ENCODE measurements at places on chromosomes 16 and 17.

DNA sequence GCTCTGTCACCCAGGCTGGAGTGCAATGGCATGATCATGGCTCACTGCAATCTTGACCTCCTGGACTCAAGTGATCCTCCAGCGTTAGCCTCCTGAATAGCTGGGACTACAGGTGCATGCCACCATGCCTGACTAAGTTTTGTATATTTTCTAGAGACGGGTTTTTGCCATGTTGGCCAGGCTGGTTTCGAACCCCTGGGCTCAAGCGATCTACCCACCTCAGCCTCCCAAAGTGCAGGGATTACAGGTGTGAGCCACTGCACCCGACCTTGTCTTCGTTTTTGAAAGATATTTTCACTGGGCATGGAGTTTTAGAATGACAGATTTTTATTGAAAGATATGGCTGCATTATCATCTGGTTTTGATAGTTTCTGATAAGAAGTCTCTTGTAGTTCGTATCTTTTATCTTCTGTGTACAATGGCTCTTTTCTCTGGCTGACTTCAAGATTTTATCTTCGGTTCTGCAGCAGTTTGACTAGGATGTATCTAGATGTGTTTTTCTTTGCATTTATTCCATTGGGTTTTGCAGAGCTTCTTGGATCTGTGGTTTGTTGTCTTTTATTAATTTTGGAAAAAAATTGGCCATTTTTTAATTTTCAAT is 14.6 kb downstream of the ADGRG5 start:
- no peak for DNase-seq

DNA sequence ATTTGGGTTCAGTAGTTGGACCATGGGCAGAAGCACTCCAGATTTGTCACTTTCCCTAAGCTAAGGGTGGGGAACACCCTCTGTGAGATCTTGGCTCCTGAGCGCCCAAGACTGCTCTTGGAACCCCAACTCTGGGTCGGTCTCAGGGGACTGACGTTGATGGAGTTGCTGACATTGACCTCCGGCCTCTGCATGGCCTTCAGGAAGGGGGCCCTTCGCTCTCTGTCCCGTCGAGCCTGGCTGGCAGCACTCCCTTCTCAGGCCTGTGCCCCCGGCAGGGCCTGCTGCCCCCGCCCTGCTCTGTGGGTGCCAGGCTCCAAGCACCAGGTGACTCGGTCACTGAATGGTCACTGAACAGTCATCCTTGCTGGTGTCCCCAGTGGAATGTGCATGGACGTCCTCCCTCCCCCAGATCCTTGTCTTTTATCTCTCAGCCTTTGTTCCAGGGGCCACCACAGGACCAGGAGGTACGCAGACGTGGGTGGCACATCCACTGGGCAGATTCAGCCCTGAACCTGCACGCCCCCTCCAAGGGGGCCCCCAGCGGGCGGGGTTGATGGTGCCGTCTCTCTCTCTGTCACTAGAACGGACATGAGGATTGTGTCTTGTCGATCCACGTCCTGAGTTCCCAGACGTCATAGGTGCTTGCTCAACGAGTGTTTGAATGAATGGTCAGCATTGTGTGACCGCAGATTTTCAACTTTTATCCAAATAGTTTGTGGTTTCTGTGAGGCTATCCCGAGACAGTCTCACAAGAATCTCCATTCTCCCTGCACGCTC is 314.5 kb downstream of the SEC14L1 start:
- peak; percentile 50 for DNase-seq

DNA sequence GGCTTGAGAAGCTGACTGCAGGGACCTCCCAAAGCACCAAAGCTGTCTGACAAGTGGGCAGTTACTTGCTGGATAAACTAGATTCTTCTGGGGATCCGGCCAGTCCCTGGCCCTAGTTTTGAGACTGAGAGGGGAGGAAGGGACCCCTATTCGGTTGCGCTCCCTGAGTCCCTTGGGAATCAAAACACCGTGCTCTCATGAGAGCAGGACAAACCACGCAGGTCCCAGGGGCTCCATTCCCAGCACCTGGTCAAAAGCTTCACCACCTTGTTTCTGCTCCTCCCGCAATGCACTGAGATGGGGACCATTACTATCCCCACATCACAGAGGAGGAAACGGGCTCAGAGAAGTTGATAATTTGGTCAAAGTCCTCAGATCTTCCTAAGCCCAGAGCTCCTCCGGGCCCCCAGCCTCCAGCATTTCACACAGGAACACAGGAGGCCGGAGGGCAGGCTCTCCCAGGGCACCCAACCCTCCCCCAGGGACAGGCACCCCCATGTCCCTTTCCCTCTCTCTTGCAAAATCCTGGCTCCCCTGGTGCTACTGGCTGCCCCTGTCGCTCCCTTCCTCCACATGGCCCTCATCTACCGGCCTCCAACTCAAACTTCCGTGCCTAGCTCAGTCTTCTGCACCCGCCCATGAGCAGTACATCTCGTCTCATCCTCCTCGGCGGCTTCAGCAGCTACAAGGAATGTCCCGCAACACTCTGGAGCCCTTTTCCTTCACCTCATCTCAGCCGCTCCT is 3.3 kb downstream of the TRIM65 start:
- DNase-seq, result no peak

DNA sequence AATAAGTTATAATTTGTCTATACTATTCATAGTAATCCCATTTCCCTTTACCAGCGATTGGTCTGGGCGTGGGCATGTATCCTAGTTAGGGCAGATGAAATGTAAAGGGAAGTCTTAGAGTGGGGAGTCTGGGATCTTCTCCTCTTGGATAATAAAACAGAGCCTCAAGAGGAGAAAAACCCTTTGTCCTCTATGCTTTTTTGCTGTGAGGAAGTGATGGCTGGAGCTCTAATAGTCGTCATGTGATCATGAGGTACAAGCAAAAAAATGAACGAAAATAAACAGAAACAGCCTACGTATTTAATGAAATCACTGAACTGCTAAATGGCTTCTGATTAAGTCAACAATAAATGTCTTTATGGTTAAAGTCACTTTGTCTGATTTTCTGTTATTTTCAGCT is 26.8 kb downstream of the EFCAB5 start:
- no peak for DNase-seq

DNA sequence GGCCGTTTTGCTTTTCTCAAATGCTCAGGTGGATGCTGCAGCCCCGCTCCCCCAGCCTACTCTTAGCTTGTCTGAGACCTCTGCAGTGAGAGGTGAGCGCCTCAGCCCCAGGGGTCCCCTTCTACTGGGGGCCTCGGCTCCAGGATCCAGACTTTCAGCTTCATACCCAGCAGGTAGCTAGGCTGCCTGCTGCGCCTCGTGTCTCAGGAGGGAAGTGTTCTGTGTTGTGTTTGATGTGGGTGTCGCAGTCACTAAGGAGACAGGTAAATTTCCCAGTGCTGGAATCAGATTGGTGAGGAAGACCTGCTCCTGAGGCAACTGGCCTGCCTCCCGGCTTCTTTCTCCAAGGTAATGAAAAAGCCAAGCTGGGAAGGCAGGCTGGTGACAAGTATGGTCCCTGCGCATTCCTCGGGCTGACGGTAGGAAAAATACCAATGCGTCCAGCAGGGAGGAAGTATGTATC is 604.0 kb upstream of the SALL1 start:
- no peak for DNase-seq

GRCh38 chr16:58442547-58442946 is 50.3 kb downstream of the GINS3 start:
- no peak for DNase-seq

DNA sequence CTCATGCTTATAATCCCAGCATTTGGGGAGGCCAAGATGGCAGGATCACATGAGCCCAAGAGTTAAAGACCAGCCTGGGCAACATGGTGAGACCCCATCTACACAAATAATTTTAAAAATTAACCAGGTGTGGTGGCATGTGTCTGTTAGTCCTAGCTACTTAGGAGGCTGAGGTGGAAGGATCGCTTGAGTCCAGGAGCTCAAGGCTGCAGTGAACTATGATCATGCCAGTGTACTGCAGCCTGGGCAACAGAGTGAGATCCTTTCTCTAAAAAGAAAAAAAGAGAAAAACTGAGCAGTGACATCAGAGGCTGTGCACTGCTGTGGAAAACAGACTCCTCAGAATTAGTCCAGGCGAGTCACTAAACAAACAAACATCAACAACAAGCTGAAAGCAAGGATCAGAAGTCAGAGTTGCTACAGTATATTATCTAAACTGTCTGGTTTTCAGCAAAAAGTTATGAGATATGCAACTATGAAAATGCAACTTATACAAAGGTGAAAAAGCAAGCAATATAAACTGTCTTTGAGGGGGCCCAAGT is 39.3 kb downstream of the CBFB start:
- no peak for DNase-seq

All from fibroblast of upper back skin (primary cell).